HuH-7 (cell line): ENCODE measurements at places on chromosomes 6 and 20.
A peak's percentile ranks its signal among the peaks of the same experiment; 100 is the strongest.

DNA sequence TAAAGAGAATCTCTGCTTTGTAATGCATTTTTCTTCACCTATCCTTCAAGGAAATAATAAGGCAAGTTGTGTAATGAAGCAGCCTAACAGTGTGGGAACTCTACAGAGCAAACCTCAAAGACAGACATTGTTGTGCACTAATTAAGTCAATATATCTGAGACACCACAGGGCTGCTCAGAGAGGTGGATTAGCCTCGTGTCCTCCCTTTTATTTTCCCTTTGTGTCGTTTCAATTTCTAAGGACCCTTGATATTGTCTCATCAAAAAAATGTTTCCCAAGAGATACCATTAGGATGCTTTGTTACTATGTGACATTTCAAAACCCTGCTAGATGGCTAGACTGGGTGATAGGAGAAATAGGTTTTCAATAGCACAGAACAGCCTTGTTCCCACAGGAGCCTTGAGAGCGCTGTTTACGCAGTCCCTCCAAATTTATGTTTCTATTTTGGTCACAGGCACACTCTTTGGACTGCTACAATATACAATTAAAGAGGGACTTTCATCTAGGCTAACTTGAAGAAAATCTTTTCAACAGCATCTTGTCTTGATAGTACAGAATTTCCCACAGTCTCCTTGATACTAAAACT, 23.1 kb downstream of the UBE3D start:
- DNase-seq = no peak

- no peak for DNase-seq
These were observed 76.2 kb downstream of the TCP11 start for GRCh38 chr6:35064757-35065440.

- no peak for DNase-seq
These were observed 72.0 kb upstream of the SCGN start for GRCh38 chr6:25579902-25580495.

DNA sequence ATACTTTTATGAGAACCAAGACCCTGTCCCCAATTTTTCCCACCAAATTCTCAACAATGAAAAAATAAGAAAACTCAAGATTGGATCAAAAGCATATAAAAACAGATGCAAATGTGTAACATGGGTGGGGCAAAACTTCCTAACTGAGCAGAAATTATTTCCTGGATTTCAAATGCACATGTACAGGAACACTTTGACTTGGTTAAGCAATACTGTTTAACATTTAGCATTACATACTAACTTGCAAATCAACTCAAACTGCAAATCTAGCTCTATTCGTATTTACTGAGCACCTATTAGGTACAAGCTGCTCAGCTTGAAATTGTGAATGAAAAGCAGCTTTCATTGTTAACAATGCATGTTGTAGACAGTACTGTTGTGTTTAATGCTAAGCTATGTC, 40.2 kb downstream of the BMP5 start:
- no peak for DNase-seq

- DNase-seq = peak; percentile 21
These were observed 2.1 kb upstream of the TRERF1 start for GRCh38 chr6:42453654-42454427.

- no peak for DNase-seq
These were observed 74.7 kb downstream of the SOBP start for GRCh38 chr6:107564589-107564951.

DNA sequence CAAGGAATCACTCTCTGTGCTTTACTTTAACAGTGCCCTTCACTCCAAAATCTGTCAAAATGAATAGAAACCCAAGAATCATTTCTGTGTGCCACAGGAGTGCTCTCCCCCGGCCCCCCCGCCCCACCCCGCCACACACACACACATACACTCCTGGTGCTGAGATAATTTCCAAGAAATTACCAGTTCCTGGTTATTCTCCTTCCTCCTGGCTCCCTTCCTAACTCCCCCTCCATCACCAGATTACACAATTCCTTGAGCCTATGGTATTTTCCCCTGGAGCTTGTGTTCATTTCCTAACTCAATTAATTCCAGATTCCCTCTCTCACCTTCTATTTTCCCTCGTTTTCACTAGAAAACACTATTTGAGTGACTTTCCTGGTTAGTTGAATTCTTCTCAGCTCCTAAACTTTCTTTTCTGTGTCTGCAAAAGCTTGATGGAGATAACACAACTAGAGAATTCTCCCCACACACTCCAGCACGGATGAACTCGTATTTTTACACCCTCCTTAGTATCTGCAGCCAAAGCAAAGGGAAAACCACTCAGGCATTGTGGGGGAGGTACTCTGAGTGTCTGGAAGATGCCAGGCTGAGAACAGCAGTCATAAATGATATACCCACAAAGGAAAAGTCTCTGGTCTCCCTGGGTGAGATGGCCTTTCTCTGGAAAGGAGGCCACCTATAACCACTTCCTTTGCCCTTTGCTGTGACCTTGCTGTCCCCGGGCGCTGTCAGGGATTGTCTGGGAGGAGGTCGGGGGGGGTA, 1.9 kb upstream of the SLC24A3 start:
- DNase-seq = no peak

DNA sequence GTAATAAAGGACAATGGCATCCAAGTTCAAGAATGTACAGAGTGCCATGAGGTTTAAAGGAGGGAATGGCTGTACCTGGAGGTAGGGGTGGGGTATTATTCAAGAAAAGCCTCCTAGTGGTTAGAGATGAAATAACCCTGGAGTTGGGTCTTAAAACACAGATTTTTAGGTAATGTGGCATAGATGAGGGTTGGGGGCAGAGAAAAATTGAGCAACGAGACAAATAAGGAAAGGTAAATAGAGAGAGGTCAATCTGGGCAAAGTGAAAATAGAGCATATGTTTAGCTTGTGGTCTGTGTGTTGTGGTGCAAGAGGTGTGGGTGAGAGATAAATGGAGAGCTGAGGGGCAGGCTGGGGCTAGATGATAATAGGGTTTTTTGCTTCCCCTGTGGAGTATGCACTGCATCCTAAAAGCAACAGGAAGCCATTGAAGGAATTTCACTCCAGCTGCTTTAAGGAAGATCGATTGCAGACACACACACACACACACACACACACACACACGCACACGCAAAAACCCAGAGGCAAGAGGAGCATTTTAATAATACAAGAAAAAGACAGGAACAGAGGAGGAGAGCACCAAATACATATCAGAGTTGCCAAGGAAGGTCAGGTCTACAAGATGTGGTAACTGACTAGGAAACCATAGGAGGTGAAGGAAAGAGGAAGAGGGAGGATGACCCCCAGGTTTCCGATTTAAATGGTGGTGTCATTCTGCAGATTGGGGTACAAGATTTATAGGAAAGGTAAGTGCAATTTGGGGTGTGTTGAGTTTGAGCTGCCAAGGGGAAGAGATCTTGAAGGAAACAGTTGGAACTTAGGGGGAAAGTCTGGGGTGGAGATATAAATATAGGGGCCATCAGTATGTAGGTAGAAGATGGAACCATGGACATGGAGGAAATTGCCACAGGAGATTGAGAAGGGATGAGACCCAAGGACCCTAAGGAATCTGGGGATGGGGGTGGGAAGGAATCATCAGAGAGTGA, 31.3 kb upstream of the ADGRF1 start:
- DNase-seq = peak; percentile 43

DNA sequence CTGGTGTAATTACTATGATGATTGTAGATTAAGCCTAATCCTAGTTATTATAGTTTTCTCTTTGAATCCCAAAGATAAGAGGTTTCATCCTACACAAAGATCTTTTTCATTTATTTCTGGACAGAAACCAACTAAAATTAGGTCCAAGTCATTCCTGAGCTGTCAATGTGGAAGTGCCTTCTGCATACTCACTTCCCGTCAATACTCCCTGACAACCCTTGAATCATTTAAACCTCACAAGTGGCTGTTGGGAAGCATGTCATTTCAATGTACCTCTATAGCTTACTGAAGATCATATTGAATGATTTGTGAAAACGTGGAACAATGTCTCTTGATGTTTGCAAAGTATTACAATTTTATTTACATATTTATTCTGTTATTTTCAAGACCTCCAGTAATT, 274.1 kb downstream of the HACE1 start:
- DNase-seq = no peak

- DNase-seq = peak; percentile 48
These were observed 22.7 kb downstream of the UTRN start for GRCh38 chr6:144307880-144308279.

GRCh38 chr6:122180132-122180531, 219.3 kb upstream of the HSF2 start:
- DNase-seq = no peak

GRCh38 chr6:137348777-137349176, 129.6 kb upstream of the IFNGR1 start:
- DNase-seq = no peak

DNA sequence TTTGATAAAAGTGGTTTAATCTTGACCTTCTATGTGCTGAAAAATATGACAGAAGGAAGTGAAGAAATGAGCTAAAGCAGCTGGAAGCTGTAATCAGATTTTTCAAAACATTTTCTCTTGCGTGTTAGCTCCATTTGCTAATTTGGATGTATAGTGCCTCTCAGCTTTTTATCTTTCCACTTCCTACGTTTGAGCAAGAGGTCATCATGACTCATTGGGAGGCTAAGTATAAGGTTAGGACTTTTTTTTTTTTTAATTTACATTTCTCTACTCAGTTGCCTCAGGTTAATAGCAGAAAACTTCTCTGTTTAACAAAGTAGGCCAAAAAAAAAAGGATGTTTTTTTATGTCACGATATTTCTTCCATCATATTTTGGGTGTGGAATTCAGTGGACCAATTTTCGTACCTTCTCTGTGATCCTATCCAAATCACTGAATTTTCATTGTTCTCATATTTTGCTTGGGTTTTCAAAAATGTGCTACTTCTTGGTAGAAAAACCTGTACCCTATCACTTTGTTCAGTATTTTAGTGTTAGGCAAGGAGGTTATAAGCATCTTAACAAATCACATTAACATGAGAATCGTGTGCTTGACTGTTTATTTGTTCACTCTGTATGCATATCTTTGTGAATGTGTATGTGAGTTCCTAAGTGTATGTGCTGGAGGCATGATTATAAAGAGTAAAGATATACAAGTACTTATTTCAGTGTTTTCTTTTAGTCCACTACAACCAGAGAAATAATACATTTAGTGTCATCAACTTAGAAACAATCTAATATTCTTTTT, 1028.3 kb upstream of the EYS start:
- DNase-seq = no peak

GRCh38 chr6:140264431-140264830, 890.0 kb upstream of the CITED2 start:
- DNase-seq = no peak

DNA sequence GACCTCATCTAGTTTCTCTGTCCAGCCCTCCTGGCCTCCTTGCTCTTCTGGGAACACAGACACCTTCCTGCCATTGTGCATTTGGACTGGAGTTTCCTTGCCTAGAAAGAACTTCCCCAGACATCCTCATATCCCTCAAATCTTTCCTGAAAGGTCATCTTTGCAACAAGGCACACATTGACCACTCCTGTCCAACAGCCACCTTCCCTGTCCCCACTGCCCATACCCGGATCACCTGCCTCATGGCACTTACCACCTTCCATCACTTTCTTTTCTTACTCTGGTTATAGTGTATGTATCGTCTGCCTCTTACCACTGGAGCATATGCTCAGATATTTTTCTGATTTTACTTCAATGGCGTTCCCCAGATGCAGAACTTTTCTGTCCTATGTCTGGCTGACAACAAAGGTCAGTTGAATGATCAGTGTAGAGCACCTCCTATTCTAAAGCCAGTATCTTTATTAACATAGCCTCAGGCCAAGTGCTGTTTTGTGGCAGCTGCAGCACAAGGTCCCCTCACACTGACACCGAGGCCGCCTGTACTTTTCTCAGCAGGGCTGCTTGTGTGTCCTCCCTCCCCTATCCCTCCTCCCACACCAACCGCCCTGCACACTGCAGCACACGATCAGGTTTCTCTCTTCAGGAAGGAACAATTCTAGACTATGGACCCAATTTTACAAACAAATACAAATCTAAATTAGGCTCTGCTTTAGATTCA, 4.1 kb downstream of the HLA-C start:
- no peak for DNase-seq

DNA sequence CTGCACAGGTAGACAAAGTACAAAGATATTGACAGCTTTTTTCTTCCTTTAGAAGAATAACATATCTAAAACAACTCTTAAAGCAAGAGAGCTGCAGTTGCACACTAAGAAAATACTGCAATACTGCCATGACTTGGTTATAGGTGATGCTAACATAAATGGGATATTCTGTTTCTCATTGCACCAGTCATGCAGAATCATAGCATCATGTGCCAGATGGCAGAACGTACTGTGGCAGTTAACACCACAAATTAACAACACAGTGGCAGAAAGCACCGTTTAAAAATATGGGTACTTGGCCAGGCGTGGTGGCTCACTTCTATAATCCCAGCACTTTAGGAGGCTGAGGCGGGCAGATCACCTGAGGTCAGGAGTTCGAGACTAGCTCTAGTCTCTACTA, 7.4 kb downstream of the ASXL1 start:
- DNase-seq = no peak

DNA sequence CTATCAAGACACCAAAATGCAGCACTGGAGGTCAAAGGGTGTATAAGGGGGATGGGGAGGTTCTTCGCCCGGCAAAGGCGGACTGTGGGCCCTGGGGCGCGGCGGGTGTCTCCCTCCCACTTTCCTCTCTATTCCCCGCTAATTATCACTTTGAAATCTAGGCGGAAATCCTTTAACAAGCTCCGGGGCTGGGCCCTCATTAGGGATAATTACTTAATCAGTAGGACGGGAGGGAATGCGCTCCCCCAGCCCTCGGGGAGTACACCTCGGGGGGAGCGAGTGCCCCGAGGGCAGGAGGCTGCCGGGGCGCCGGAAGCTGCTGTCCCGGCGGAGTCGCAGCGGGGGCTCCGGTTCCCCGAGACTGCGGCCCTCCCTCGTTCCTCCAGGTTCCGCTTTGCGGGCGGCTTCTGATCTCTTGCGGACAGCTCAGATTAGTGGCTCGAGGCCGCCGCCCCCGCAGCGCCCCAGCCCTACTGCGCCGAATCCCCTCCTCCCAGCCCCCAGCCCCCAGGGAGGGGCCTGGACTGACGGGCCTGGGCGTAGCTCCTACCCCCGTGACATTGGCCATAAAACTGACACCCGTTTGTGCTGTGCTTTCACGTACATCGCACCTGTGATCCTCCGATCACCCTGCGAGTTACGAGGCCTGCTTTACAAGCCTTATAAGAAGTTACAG, 14.7 kb downstream of the MUCL3 start:
- no peak for DNase-seq

GRCh38 chr20:41654884-41655283, 36.7 kb upstream of the CHD6 start:
- peak; percentile 12 for DNase-seq

DNA sequence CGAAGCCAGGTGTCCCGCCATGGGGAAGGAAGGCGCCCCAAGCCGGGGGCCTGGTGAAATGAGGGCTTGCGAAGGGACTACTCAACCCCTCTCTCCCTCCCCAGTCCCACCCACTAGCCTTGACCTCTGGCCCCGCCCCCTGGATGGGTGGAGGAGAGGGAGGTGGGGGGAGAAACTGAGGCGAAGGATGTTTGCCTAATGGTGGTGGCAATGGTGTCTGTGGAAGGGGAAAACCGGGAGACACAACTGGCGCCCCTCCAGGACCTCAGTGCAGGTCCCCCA, at the start of gene POU5F1:
Gene POU5F1, minus strand, starts transcription at position 83 of the 282 bp plus-strand sequence. Its CDS starts 62 bp downstream, at position 21.
- DNase-seq = no peak

- peak; percentile 82 for DNase-seq
These were observed 148.1 kb downstream of the CEBPB start for GRCh38 chr20:50338479-50339391.

- no peak for DNase-seq
These were observed 4.5 kb upstream of the FASTKD5 start for GRCh38 chr20:3164043-3164762.
